Peyer's patch (tissue), 4 donors: ENCODE measurements at places on chromosomes 4 and X. TPM values are rescaled to one million over a fixed set of nuclear protein-coding genes. Genes with fewer than 3 reads are reported as not detected.
A peak's percentile ranks its signal among the peaks of the same experiment; 100 is the strongest.

THOC2 gene
- 112 TPM for total RNA-seq

PCYT1B gene
- total RNA-seq: not detected

TNIP3 gene
- not detected for total RNA-seq

F8A1 gene
- 17.4 TPM for total RNA-seq

RHOXF1 gene
- not detected for total RNA-seq

JCHAIN gene
- total RNA-seq: 326 TPM

RNF175 gene
- total RNA-seq: not detected

PDGFRA gene
- total RNA-seq: 283 TPM

SLC10A4 gene
- not detected for total RNA-seq

MAGEA3 gene
- not detected for total RNA-seq

RAB39B gene
- not detected for total RNA-seq

LRIT3 gene
- 1.8 TPM for total RNA-seq

PNMA6A gene
- not detected for total RNA-seq

HTATSF1 gene
- total RNA-seq: 29.2 TPM

OPHN1 gene
- 20.6 TPM for total RNA-seq

SSX2 gene
- total RNA-seq: not detected

MAGEA11 gene
- total RNA-seq: not detected

FANCB gene
- total RNA-seq: 0.35 TPM

GRCh38 chr4:77805840-77806239 is 13.3 kb downstream of the CNOT6L start:
- no peak for DNase-seq

GRCh38 chr4:53956454-53956853 is 108.0 kb downstream of the CHIC2 start:
- DNase-seq: no peak

DNA sequence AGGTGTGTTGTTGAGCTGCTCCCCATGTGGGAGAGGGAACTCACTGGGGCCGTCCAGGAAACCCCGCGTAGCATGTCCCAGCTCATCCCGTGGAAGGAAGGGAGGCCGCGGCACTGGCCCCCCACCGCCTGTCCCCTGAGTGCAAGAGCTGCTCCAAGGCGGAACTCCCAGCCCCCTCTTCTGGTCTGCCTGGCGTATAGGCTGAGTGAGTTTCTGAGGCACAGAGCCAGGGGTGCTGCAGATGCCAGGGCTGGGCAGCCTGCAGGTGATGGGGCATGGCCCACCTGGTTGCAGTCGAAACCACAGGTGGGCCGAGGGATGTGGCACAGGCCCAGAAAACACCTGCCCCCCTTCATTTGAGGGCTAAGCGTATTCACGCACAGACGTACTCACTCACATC is 49.6 kb downstream of the ABLIM2 start:
- DNase-seq: no peak

- DNase-seq: no peak
Measured at GRCh38 chr4:83905952-83906351, 370.0 kb downstream of the GPAT3 start.

DNA sequence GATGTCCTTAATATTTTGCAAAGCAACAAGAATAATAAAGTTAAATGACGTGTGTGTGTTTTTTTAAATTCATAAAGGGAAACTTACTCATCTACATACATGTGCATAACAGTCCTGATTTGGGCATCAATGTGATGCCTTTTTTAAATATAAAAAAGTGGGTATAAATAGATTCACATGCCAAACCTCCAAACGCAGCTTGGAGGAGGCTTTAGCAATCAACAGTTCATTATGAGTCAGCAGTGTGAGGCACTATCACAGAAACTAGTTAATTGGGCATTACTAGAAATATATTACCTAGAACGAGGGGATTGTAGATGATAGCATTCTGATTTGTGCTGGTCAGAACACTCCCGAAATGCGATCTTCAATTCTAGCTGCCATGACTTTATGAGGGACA is 115.1 kb downstream of the HS6ST2 start:
- no peak for DNase-seq

DNA sequence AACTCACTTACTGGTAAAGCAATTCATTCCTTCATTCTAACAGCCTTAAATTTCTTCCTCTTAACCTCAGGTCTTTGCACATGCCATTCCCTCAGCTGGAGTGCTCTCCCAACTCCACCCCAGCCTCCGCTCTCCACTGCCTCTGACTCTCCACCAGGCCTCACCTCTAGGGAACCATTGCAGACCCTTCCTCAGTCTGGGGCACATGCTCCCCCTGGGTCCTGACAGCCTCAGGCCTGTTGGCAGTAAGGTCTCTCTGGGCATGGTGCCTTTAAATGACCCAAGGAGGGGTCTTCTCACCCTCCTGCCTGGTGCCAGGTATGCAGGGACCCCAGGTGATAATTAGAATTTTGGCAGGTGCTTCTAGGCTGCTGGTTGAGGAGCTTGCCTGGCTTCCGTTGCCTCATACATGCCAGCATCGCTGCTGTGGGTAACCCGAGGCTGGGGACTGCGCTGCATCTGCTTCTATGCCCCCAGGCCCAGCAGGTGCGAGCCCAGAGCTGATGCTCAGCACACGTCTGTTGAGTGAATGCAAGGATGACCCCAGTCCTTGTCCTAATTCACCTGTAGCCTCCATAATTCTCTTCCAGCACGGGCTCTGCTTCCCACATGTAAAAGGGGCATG is 27.5 kb upstream of the GPR78 start:
- DNase-seq: no peak

DNA sequence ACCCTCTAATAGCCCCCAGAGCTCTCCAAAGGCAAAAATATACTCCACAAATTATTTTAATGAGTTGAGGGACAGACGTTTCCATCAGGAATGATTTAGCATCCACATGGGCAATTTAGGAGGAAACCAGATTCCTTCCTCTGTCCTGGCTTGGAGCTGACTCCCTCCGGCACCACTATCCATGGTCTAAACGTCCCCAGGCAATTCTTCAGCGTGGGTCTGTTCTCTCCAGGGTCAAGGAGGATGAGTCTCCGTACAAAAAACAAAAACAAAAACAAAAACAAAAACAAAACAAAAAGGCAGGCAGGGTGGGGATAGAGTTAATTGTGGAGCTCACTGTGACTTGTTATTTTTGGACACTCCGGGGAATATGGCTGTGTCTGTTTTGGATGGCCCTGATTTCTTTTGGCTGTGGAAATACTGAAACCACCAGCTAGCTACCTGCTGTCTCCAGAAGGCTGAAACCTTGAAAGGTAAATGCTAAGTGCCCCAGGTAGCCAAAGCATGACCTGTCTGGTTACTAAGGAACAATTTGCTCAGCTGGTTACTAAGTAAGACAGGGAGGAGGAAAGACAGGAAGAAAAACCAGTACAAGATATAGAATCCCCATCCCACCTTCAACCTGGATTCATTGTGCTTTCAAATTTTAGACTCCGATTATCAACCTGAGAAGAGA is 419.1 kb upstream of the LCORL start:
- no peak for DNase-seq

DNA sequence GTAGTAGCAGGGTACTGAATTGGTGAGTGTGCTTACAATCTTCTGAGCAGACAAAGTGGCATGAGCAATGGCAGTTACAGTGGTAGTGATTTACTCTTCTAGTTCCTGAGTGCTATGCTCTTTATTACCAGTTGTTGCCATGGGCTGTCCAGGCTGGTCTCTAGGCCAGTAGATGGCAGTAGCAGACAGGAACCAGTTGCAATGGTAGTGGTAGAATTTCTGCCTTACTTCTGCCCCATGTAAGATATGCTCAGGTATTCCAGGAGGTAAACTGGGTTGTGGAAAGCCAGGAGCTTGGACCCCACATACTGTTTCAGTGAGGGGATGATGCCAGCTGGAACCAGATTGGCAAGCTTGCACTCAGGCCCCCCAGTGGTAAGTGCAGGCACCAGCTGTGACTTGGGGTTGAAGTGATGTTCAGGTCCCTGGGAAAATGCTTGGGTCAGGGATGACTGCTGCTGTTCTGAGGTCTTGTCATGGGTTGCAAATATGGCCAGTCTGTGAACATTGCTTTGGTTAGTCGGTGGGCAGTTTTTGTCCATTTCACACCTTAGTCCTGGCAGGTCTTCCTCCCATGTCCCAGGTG is 63.0 kb upstream of the ZXDB start:
- DNase-seq: no peak

DNA sequence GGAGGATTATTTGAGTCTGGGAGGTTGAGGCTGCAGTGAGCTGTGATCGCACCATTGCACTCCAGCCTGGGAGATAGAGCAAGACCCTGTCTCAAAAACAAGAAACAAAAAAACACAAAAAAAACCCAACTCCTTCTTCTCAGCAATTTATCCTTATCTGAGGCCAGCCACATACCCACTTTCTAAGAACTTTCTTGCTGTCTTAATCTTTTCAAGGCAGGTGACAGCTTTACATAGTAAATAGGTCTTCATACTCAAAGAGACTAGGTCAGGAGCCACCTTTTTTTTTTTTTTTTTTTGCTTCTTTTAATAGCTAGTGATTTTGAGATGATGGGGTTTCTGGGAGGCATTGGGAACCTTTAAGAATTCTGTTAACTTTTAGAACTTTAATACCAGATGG is 26.1 kb upstream of the ZCCHC13 start:
- no peak for DNase-seq

- no peak for DNase-seq
Measured at GRCh38 chr4:140188975-140189374, 35.0 kb upstream of the MAML3 start.

- no peak for DNase-seq
Measured at GRCh38 chr4:99945718-99946355, 581 bp downstream of the DNAJB14 start.

DNA sequence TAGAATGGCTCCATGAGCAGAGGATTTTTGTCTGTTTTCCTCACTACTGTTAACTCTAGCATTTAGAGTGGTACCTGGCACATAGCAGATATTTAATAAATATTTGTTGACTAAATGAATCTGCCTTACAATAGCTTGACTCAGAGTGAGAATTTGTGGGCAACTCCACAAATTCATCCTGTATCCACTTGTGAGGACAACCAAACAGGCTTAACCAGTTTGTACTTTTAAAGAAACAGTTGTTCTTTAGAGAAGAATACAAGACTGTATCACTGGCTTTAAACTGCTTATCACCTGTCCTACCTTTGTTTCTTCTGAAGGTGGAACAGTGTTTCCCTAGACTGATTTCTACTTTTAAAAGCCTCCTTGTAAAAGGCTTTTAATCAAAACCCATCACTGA is 141.3 kb upstream of the SH3RF1 start:
- no peak for DNase-seq

GRCh38 chr4:181860668-181861067 is 382.5 kb upstream of the TENM3 start:
- DNase-seq: no peak

- no peak for DNase-seq
Measured at GRCh38 chrX:13836575-13836974, 19.7 kb upstream of the GPM6B start.

DNA sequence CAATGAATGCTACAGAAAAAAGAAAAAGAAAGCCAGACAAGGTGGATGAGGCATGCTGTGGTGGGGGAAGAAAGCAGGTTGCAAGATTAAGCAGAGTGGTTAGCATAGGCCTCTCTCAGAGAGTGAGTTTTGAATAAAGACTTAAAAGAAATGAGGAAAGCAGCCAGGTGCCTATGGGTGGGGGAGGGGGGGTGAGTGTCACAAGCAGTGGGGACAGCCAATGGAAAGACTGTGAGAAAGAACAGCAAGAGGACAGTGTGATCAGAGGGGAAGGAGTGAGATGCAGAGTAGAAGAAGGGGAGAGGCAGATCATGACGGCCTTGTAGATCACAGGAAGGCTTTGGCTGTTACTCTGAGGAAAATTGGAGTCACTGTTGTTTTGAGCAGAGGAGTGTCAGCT is 162.5 kb downstream of the SOX3 start:
- DNase-seq: no peak

GRCh38 chr4:33577791-33578190 is 2666.5 kb downstream of the ARAP2 start:
- no peak for DNase-seq

GRCh38 chrX:107978707-107979307 is 3.4 kb downstream of the TEX13B start:
- DNase-seq: no peak

DNA sequence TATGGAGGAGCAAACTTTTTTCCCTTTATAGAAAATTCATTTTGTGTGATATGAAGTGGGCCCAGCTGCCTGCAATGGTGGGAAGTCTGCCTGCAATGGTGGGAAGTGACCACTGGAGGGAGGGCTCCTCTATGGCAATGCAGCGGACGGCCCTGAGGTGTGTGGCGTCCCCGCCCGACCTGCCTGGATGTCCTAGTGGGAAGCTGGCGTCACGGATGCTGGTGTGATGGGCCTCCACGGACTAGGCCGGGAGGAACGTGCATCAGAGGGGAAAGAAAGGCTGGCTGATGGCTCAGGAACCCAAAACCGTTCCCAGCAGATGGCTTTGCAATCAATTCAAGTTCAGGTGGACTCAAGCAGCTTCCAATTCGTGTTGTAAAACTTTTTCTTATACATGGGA is 177.9 kb downstream of the AFAP1 start:
- DNase-seq: peak; percentile 71

GRCh38 chr4:31737419-31737818 is 1017.2 kb downstream of the PCDH7 start:
- no peak for DNase-seq

- no peak for DNase-seq
Measured at GRCh38 chr4:153248641-153249198, 44.5 kb downstream of the TRIM2 start.

- no peak for DNase-seq
Measured at GRCh38 chr4:112222219-112222955, 9.2 kb upstream of the AP1AR start.

DNA sequence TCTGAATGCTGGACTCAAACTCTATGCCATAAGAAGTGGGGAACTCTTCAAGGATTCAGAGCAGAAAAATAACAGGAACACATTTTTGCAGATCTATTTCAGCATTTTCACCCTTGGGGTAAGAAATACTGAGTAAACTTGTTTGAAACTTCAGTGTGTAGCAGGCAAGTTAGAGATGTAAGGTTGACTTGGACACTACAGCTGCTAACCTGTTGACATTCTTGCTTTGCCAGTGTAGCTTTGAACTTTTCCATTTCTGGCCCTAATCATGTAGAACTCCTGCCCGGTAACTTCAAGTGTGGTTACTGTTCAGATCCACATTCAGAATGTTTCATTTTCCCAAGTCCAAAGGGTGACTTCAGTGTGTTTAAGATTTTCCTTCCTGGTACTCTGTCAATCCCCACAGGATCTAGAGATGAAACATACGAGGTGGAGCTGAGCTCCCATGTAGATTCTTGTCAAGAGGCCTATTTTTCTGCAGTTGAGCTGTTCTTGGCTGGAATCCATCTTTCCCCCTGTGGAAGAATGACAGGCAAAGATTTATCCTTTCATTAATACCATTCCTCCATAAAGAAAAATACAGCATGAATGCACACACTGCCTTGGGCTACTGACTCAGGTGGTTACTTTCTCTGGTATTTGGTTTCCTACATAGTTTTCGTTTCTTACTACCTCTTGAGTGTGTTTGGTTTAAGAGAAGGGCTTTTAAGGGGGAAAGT is 34.1 kb downstream of the FHDC1 start:
- DNase-seq: no peak

DNA sequence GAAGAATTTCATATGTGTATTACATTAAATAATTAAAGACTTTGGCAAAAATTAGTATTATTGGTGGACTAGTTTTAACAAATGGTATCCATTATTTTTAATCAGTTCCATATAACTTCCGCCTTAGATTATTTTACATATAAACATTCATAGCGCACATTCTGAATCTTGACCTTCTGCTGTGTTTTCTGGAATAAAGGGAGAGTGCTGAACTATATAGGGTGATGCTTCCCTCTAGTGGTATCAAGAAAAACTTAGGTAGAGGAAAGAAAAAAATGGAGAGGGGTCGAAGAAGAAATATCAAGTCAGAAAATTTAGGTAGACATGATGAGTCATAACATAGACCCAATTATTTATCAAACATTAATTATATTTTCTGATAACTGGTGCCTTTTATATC is 155.6 kb upstream of the PACRGL start:
- no peak for DNase-seq

- DNase-seq: no peak
Measured at GRCh38 chr4:43391069-43391468, 498.6 kb downstream of the GRXCR1 start.
